K562 (cell line): ENCODE measurements at places on chromosomes 12 and 14. TPM values are rescaled to one million over a fixed set of nuclear protein-coding genes. Genes with fewer than 3 reads are reported as not detected.
A peak's percentile ranks its signal among the peaks of the same experiment; 100 is the strongest.

DNA sequence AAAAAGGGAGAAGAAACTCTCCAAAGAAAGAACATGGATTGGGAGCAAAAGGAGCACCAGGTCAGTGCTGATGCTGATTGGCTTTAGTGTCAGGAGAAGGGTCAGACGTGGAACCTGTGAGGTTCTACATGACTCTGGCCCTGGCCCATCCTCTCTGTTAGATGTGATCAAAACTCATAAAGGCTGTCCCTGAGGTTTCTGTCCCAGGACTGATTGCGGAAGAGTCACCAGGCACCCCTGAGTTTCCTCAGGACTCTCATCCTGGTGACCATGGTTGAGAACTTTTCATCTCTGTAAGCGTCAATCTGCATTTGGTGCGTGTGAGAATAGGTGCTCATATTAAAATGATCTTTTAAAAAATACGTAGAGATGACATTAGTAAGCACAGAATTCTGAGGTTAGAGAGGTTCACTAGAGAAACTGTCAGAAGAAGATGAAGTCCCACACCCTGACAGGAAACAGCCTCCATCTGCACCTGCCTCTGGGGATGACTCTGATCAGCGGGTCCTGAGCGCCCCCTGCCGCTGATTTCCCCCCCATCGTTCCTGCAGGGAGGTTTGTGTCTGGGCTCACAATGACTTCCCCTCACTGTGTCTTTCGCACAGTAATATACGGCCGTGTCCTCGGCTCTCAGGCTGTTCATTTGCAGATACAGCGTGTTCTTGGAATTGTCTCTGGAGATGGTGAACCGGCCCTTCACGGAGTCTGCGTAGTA is 741.8 kb downstream of the TMEM121 start:
- peak; percentile 56 for DNase-seq

DNA sequence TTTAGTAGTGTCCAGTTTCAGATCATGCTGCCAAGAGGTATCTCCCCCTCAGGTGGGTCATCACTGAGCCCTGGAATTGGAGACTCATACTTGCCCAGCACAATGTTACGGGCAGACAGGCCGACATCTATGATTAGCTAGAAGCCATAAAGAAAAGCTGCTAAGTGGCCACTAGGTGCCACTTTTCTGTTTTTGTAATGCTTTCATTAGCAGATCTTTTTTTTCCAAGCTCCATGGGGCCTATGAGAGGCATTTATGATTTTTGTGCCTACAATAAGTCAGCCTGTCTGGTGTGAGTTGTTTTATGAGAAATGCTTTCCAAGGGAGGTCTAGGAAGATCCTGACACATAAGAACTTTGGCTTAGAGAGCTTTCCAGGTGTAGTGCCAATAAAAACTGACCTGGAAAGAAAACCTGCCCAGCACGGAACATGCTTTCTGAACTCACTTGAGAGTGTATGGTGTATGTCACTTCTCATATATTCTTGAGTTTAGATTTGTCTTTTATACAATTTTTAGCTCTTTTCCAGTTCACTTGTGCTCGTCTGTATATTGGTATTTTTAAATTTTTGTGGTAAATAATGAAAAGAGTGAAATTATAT is 21.8 kb upstream of the SMCO2 start:
- peak; percentile 26 for DNase-seq

DNA sequence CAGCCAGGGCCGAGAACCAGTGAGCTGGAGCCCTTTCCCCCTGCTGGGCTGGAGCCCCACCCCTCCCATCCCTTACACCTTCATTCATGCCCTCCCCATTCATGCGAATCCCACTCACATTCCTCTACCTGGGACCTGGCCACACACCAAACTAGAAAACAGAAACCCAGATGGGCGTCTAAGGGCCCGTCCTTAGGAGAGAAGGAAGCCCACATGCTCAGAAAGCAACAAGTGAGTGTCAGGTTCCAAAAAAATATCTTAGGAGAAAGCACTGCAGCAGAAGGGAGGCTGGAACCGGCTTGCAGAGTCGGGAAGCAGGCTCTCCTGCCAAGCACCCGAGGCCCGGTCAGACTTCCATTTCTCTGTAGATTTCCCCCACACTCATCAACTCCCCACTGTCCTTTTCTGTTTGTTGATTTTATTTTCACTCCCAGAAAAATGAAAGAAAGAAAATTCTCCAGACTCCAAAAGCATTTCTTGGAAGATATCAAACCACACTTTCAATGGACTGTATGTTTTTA is 13.6 kb downstream of the BCL11B start:
- no peak for DNase-seq

- no peak for DNase-seq
These were observed 346.9 kb upstream of the FKBP4 start for GRCh38 chr12:2447861-2448260.

The TPH2 gene
- not detected in 2 replicates for polyA plus RNA-seq

The CABP1 gene
- polyA plus RNA-seq, result not detected in 2 replicates

DNA sequence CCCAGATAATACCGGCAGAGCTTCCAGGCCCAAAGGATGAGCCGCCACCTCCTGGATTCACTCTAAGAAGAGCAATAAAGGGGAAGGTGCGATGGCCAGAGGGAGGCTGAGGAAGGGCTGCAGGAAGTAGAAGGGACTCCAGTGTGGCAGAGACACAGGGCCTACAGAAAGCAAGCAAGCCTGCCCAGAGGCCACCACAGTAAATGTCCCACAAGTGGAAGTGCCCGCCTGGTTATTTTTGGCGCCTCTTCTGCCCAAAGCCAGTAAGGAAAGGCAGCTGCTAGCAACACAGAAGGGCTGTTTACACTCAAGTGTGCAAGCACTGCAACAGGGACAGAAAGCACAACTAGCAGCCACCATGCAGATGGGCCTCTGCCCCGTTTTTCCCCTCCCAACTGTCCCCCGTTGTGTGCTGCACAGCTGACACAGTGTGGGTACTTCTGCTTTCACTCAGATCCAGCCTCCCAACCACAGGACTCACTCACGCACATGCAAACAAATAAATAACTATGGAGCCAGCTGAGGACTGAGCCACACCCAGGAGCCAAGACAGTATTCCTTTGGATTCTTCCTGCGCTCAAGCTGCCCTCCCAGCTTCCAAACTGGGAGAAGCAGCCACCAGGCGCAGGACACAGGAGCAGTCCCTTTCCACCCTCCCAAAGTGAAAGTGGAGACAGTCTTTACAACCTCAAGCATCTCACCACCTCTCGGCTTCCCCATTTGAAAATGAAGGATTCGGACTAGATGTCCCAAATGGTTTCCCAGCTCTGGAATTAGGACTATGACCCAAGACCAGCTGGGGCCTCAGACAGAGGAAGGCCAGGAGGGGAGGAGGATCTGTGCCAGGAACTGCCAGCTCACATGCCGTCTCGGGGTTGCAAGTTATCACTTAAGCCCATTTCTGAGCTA is 40.0 kb upstream of the PNMA1 start:
- DNase-seq, result no peak

- no peak for DNase-seq
These were observed 153.4 kb downstream of the EFCAB11 start for GRCh38 chr14:89801136-89801535.

The ZFHX2 gene
- 0.01 TPM in 1 of 2 replicates, not detected in the other for polyA plus RNA-seq

DNA sequence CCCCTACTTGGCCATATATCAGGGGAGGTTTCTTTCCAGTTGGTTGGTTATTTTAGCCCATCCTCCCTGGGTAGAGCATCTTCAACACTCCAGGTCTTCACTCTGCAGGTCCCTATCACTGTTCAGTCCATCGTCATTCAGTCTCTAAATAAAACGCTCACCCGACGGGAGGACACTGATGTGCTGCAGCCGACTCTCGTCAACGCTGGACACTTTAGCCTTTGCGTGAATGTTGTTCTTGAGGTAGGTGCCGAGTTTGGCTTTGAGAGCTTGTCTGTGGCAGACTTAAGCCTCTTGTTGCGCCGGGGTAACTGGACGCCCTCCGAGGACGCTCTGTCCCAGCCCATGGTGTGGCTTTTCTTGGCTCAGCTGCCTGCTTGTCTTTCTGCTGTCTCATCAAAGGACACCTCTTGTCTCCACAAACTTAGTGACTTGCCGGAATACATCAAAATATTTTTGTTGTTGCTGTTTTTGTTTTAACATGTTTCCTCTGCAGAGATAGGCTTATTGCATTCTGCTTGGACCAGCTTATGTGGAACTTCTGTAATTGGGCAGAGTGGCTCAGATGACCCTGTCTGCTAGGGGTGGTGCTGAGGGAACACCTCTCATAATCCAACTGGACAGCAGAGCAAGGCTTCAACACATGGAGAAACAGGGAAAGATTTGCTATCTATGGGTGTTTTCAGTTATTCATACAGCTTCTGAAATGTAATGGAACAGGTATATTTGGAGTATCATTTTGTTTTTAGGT is 26.5 kb downstream of the TCTN1 start:
- DNase-seq, result no peak

DNA sequence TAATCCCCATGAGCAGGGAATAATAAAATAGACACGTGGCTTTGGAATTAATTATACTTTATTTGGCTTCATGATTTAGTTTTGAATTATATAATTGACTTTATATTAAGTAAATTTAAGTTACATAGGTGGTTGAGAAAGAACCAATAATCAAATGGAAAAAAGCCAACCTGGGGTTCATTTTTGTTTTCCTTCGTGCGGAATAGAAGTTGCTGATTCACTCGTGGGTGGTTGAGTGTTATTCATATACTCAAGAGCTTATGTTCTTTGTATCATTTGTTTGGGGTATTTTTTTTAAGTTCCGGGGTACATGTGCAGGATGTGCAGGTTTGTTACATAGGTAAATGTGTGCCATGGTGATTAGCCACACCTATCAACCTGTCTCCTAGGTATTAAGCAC is 58.0 kb downstream of the ZNF664 start:
- no peak for DNase-seq

GRCh38 chr14:41498959-41499358 is 107.7 kb upstream of the LRFN5 start:
- DNase-seq, result no peak

- DNase-seq, result no peak
These were observed 90.7 kb downstream of the PPFIA2 start for GRCh38 chr12:81668475-81668874.

- DNase-seq, result no peak
These were observed 97.8 kb downstream of the BCL11B start for GRCh38 chr14:99174081-99174769.

GRCh38 chr12:31560516-31560915 is 30.4 kb downstream of the DENND5B start:
- no peak for DNase-seq

DNA sequence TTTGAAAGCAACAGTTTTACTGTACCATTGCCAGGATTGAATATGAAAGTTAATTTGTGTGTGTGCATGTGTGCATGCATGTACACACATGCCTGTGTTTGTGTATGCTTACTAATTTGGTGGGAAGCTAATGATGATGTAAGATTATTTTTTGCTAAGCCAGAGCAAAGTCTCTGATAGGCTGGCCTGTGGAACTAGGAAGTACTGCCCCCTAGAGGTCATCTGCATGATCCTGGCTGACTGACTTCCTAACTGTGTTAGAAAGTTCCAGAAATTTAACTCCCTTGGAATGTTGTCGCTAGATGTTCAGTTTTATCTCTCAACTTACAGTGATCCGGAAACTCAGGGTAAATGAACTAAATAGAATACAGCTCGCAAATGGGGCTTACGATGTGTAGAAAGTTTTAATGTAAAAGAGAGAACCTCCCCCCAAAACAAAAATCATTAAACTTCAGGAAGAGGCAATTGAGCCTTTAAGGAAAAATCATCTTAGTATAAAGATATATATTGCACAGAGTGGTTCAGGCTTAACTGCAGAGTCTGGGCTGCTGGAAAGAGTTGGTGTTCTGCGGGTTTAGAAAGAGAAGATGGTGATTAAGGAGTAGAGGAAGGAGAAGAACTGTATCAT is 34.3 kb upstream of the SLC38A1 start:
- DNase-seq, result peak; percentile 57

DNA sequence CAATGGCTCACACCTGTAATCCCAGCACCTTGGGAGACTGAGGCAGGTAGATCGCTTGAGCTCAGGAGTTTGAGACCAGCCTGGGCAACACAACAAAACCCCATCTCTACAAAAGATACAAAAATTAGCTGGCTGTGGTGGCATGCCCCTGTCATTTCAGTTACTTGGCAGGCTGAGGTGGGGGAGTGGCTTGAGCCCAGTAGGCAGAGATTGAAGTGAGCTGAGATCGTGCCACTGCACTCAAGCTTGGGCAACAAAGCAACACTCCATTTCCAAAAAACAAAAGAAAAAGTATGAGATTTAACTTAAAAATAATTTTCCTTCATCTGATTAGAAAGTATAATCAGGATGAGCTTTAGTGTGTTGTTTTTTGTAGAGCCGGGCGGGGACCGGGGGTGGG is 47.9 kb upstream of the BCAT1 start:
- DNase-seq, result no peak

The SCNN1A gene
- not detected in 2 replicates for polyA plus RNA-seq

DNA sequence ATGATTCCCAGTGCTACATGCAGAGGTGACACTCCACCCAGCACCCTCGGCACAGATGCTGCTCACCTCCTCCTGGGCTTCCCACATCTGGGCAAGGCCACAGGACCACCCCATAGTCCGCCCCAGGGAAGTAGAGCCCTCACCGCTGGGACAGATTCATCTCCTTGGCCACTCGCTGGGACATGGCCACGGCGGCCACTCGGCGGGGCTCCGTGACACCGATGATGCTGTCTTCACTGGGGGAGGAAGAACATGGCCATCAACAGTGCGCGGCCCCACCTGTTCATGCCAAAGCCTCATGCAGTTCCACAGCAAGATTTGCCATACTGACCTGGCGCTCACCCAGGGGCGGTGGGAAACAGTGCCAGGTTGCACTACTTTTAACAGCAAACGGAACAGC is 13.7 kb downstream of the DHX37 start:
- no peak for DNase-seq

The AHSA1 gene
- 202 and 232 TPM in 2 replicates for polyA plus RNA-seq

The ZDHHC22 gene
- polyA plus RNA-seq, result not detected in 2 replicates
